ENCODE measurements at places on chromosomes 3 and 15.
A peak's percentile ranks its signal among the peaks of the same experiment; 100 is the strongest.

GRCh38 chr3:168545591-168545990, 449.9 kb upstream of the GOLIM4 start:
- DNase-seq = no peak

DNA sequence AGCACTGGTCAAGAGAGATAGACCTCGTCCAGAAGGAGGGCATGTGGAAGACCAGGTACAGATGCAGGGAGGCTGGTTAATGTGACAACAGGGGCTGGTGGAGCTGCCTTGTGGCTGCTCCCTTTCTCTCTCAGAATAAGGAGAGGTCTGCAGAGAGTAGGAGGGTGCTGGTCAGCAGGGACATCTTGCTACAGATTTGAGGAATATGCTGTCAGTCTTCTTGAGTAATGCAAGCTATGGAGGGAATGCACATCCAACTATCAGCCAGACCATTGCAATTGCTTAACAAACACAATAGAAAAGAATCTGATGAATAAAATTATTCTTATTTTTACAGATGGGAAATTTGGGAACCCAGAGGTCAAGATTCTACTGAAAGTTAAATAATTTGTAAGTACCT, 20.3 kb upstream of the SIAH2 start:
- DNase-seq = no peak

DNA sequence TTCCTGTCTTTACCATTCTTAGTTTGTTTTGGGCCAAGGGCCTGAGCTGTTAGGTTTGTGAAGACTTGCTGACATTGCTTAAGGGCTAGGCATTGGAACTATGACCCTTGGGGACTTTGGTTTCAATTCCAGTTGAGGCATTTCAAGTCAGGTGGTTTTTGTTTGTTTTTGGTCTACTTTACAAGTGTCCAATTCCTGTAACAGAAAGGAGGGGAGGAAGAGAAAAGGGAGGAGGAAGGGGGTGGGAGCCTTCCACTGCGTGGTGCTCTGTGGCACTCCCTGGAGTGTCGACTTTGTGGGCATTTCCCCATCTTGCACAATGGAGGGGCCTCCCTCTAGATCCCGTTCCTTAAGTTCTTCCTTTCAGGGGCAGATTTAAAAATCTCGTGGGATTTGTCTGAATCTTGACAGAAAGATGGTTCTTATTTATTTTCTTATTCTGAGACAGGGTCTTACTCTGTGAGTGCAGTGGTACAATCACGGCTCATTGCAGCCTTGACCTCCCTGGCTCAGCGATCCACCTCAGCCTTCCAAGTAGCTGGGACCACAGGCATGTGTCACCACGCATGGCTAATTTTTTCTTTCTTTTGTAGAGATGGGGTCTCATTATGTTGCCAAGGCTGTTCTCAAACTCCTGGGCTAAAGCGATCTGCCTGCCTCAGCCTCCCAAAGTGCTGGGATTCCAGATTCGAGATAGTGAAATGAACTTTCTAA, 59.5 kb upstream of the RYK start:
- DNase-seq = no peak

- no peak for DNase-seq
Measured at GRCh38 chr15:59298225-59298853, 74.3 kb downstream of the MYO1E start.

- peak; percentile 3 for DNase-seq
Measured at GRCh38 chr15:88450125-88450798, 16.9 kb downstream of the MRPL46 start.

- DNase-seq = no peak
Measured at GRCh38 chr3:71887256-71887655, 102.3 kb upstream of the PROK2 start.

DNA sequence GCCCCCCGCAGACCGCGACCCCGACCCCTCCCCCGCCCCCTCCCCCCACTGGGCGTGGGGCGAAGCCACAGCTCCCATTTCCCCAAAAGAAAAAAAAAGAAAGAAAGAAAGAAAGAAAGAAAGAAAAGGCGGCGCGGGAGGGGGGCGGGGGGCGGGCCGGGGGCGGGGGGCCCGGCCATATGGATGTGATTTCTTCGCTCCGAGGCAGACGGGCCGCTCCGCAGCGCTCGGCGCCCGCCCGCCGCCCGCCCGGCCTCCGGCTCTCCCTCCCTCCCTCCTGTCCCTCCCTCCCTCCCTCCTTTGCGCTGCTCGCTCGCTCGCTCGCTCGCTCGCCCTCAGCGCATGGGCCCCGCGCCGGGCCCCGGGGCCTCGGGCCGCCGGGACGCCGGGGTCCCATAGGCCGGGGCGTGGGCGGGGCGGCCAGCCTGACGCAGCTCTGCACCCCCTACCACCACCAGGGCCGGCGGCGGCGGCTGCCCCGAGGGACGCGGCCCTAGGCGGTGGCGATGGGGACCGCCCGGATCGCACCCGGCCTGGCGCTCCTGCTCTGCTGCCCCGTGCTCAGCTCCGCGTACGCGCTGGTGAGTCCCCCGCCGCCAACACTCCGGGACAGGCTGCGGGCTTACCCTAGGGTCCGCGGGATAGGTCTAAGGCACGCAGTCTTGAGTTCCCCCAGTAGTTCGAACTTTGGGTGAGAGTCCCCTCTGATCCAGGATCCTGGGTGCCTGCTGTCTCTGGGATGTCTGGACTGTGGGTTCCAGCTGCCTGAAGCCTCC, 5.7 kb downstream of the PTH1R start:
- no peak for DNase-seq

GRCh38 chr3:89332793-89333192, 225.4 kb downstream of the EPHA3 start:
- no peak for DNase-seq

- no peak for DNase-seq
Measured at GRCh38 chr3:102037209-102037608, 187.9 kb downstream of the NFKBIZ start.

DNA sequence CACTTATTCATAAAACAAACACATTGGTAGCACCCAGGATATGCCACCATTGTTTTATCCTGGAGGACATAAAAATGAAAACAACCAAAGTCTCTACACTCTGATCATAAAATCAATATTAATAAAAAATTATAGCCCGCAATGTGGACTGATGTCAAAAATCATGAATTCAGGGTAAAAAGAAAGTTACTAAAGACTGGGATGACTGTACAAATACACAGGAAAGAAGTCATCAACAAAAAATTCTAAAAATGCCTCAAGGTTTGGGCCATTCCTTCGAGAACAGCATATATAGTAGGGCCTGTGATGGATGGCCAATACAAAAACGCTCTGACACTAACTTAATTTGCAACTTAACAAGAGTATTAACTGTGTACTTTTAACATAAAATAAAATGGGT, 76.8 kb downstream of the THBS1 start:
- DNase-seq = no peak

- DNase-seq = no peak
Measured at GRCh38 chr15:56468401-56468800, 3.5 kb upstream of the MNS1 start.

DNA sequence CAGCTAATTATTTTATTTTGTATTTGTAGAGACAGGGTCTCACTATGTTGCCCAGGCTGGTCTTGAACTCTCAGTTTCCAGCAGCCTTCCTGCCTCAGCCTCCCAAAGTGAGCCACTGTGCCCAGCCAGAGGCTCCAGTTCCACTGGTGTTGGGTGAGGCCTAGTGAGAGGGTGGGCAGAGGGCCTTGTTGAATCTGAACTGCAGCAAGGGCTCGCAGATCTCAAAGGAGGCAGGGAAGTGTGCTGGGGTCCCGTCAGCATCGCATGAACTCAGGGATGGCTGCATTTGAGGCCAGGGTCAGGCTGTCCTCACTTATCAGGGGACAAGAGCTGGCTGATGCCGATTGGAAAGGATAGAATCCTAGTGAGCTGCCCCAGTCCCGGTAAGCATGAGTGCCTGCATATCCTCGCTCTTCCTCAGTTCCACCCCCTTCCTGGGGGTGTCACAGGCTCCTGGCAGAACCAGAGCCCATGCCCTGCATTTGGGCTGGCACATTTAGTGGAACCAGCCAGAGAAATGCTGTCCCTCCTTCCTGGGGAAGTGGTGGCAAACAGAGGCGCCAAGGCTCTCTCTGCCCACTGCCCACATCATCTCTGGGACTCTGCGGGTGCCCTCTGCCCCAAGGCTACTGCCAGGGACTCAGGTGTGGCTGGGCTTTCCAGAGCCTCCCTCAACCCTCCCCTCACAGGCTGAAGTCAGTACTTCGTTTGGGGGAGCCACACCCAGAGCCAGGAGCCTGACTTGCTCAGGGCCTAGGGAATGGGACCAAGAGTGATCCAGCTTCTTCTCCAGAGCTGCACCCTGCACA, 24.1 kb downstream of the ALS2CL start:
- DNase-seq = no peak

All from NCI-H2171 (cell line).